ENCODE measurements at places on chromosomes 12 and 14.

GRCh38 chr12:104748790-104749189 is 209.3 kb downstream of the SLC41A2 start:
- peak; percentile 62 for DNase-seq

DNA sequence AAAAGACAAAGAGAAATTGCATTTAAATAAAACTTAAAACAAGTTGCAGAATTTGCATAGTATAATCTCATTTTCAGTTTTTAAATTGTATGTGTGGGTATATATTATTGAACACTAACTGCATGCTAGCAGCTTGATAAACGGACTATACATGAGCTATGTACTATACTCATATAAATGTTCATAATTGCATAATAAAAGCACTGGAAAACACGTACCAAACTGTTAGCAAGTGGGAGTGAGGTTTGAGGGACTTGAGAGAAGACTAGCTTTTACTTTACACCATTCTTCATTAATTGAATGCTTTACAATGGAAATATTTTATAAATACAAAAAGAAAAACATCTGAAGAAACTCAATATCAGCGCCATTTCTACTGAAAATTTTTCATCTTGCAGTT is 32.2 kb upstream of the MDM1 start:
- DNase-seq, result peak; percentile 57

DNA sequence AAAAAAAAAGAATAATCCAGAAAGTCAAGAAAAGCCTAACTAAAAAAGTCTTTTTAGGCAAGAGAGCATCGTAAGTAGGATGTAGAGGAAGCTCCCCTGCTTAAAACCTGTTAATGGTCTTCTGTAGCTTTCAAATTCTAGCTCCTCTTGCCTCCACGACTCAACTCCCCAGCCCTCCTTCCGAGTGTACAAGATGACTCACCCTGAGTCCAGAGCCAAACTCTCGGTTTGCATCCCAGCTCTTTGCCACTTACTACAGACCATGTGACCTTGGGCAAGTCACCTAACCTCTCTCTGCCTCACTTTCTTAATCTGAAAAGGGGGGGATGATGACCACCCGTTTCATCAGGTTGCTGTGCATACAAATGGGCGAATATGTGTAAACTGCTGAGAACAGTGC is 460.4 kb downstream of the DPF3 start:
- DNase-seq, result no peak

- no peak for DNase-seq
Observed at GRCh38 chr12:40903040-40903439, 210.8 kb downstream of the CNTN1 start.

DNA sequence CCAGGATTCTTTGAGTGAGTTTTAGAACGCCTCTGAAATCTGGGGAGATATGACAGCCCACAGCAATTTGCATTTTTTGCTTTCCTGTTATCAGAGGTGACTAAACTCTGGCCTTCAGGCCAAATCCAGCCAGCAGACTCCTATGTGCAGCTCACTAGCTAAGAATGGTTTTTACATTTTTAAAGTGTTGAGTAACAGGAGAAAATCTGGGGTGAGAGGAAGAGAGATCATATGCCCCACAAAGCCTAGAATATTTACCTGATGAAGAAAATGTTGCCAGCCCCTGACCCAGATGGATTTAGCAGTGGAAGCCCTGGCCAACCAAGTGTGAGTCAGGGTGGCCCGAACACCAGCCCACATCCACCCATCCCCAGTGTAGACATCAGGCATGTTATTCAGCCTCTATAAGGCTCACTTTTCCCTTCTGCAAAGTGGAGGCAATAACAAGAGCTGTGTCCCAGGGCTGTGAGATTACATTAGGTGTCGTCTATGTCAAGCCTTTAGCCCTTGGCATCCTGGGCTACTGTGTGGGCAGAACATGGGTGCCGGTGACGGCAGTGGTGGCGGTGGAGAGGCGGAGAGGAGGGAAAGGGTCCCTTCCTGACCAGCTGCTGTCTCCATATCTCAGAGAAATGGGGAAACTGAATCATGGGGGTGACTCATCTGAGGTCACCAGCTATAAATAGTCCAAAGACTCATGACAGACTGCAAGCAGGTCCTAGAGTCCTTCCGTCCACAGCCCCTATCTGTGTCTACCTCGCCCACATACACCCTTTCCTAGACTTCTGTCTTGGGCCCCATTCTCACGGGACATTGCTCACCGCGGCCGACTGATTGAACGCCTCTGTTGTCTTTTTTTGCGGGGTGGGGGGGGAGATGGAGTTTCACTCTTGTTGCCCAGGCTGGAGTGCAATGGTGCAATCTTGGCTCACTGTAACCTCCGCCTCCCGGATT is 32.6 kb upstream of the CD9 start:
- DNase-seq, result peak; percentile 99

DNA sequence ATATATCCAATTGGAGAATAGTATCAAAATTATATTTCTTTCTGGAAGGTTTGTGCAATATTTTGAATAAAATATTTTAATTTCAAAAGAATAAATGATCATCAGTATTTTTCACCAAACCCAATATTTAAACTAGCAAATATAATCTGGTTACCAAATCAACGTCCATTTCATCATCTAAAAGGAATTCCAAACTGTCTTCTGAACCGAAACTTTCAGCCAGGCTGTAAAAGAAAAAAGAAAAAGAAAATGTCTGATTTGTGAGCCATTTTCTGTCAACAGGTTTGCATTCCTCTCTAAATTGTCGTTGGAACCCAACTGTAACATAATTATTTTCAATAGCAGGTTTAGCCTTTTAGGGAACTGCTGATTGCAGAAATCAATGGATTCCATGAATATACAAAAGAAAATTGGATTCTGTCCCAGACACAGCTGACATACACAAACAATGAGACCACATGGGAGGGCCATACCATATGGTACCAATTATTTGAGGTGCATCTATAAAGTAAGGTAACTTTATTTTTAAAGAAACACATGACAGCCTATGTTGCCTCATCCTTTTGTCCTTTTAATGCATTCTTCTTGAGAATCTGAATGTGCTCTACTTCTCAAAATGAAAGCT is 22.7 kb downstream of the SNRPF start:
- DNase-seq, result no peak

GRCh38 chr12:126219654-126220279 is 1154.5 kb downstream of the AACS start:
- no peak for DNase-seq

GRCh38 chr12:12582895-12583303 is 20.2 kb upstream of the DUSP16 start:
- peak; percentile 97 for DNase-seq

DNA sequence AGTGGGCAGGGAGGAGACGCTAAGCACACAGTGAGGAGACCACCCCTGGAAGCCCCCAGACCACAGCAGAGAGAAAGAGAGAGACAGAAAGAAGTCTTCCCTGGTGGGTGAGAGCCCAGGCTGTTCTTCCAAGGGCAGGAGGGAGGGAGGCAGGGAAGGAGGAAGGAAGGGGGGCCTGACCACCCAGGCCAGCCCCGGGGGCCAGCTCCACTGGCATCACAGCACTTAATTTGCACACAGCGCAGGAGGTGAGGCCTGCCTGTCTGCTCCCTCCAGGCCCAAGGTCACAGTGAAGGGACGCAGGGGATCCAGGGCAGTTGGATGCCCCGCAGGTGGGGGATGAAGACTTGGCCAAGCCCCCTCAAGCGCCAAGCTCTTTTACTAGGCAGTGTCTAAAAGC is 141.9 kb upstream of the C14orf180 start:
- DNase-seq, result no peak

GRCh38 chr12:107440606-107441005 is 245.0 kb upstream of the PWP1 start:
- no peak for DNase-seq
